Right kidney (tissue), 9 donors: ENCODE measurements at places on chromosomes 7 and 10.

DNA sequence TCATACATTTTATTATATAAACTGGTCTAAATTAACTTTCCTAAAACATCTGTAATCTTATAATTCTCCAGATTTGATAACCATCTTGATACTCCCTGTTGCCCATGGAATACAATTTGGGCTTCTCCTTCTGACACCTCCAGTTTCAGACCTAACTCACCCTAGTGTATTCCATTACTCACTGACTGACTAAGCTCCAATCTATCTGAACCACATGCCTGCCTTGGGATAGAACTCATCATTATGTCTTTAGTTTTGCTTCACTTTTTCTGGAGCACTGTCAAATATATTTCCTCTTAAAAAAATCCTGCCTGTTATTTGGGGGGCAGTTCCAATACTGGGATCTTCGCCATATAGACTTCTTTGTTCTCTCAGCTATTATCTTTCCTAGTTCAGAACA, 4.9 kb upstream of the FOXP2 start:
- no peak for DNase-seq

GRCh38 chr10:131656431-131656841, 244.4 kb upstream of the PPP2R2D start:
- DNase-seq: no peak

DNA sequence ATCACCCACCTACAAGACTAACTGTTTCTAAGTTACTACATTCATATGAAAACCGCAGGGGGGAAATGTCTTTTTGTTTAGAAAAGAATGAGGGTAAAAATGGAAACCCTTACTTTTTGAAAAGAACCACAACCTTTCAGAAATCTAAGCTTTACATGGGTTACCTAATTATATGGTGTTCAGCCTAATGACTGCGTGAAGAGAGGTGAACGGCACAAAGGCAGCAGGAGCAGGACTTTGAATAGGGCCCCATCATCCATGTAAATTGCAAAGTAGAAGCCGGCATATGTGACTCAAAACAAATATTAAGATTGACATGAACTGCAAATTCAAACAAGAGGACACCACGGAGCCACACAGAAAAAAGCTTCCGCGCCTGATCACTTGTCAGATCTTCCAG, 25.1 kb downstream of the NEBL start:
- no peak for DNase-seq

DNA sequence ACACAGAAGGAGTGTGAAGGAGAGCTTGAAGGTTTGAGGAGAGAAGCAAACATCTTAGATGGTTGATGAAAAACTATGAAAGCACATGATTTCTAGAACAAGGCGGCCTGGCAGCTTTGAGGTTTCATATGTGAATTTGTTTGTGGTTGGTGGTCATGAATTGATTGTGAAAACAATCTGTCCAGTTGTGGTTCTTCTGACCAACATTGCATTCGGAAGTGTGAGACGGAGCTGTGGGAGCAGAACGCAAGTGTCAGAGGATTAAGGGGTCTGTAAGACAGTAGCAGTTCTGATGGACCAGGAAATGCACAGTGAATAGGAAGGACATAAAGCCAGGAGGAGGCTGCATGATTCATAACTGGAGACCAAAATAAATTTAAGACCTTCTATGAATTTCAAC, 594.6 kb downstream of the NXPH1 start:
- no peak for DNase-seq

DNA sequence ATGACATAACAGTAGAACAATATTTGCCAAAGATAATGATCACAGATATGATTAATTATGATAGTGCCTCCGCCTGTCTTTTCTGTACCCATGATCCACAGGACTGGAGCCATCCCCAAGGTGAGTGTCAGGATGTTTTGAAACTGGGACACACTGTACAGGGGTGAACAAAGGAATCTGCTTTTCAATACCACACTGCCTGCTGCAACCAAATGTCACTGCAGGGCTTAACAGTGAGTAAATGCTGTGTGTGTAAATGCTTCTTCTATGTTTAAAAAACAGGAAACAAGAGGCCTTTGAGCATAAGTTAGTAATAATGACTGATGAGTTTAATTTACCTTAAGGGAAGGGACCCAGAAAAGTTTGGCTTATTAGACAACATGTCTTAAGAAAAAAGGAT, 65.2 kb downstream of the HBP1 start:
- no peak for DNase-seq

DNA sequence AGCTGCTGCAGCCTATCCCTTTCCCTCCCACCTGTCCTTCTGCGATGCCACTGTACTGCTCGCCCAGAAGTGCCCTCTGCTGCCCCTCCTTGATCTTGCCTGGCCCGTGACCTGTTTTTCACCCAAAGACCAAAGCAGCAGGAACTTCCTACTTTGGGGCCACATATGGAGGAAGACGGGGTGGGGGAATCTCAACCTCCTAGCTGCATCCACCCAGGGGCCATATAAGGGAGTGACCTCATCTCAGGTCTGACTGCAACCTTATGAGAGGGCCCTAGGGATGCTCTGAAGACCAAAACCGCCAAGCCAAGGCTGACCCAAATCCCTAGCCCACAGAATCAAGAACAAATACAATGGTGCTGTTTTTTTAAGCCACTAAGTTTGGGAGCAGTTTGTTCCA, 15.7 kb downstream of the PRKCQ start:
- DNase-seq: no peak

DNA sequence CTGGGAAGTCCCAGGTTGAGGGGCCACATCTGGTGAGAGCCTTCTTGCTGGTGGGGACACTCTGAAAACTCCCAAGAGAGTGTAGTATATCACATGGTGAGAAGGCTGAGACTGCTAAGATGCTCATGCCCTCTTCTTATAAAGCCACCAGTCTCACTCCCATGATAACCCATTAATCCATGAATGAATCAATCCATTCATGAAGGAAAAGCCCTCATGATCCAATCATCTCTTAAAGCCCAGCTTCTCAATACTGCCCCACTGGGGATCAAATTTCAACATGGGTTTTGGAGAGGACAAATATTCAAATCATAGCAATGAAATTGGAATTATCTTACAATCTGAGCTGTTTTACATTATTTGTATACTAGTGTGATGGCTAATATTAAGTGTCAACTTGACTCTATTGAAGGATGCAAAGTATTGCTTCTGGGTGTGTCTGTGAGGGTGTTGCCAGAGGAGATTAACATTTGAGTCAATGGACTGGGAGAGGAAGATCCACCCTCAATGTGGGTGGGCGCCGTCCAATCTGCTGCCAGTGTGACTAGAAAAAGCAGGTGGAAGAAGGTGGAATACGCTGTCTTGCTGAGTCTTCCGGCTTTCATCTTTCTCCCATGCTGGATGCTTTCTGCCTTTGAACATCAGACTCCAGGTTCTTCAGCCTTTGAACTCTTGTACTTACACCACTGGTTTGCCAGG, 14.3 kb upstream of the UBE2D1 start:
- DNase-seq: no peak

DNA sequence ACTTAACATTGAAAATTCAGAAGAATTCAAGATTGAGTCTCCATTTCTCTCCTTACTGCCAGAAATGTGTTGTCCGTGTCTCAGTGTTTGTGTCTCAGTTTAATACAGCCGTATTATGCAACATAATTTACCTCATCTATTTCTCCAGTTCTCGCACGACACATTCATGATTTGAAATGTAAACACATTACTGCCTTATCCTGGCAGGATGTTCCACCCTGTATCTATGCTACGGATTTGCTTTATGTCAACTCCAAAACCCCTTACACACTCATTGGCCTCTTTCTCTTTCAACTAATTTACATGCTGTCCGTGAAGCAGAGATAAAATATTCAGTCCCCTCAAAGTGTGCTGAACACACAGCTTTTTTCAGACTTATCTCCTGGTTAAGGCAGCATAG, 653.7 kb upstream of the SEMA3D start:
- no peak for DNase-seq

- DNase-seq: no peak
Measured at GRCh38 chr10:17062955-17063484, 66.6 kb downstream of the CUBN start.

GRCh38 chr7:17758008-17758407, 182.3 kb downstream of the SNX13 start:
- no peak for DNase-seq

DNA sequence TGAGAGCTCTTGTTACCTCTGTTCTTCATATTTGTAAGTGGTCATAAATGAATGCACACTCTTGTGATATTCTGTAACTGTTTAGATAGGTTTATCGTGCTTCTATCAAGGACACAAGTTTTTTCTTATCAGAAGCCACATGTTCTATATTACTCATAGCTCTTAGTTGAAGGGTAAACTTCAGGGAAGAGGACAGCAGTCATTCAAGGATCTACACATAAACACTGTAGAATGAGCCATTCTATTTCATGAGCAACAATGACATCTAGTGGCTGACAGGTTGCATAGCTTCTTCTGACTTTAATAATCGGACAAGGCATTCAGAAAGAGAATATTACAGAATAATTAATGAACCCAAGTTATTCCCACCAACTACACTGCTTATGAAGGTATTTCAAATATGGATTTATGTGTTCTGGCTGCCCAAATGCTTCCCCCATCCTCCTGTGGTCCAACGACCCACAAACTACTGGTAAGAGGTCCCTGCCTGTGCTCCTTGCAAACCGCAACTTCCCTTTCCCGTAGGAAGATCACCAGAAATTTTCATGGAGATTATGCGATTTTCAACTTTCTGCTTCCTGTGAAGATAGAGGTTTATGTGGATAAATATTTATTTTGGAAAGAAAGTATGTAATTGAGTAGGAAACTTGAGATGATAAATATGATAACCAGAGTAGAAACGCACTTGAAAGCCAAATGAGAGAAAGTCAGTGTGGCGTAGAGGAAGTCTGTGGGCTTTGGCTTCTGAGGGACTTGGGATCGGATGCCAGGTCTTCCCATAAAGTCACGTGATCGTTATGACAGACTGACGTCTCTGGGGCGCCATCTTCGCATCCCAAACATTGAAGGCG, 16.8 kb upstream of the ABCB5 start:
- peak; percentile 22 for DNase-seq

DNA sequence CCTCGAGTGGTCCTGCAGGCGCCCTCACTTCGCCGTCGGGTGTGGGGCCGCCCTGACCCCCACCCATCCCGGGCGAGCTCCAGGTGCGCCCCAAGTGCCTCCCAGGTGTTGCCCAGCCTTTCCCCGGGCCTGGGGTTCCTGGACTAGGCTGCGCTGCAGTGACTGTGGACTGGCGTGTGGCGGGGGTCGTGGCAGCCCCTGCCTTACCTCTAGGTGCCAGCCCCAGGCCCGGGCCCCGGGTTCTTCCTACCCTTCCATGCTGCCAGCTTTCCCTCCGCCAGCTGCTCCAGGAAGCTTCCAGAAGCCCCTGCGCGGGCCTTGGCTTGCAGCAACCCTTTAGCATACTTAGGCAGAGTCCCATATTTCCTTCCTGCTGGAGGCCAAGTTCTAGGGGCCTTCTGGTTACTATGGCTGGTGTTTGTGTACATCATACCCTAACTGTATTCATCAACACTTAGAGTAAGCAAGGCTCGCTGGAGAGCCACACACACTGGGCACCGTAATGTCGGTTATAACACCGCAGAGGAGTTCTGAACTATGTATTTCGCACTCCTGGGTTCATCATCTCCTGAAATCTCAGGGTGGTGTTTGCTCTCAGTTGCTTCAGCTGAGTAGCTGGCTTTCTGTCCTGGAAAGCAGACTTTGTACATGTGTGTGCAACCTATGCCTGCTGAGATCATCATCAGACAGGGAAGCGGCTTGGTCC, 471 bp downstream of the MGMT start:
- peak; percentile 61 for DNase-seq

- DNase-seq: no peak
Measured at GRCh38 chr7:47299496-47299895, 282.4 kb downstream of the TNS3 start.

DNA sequence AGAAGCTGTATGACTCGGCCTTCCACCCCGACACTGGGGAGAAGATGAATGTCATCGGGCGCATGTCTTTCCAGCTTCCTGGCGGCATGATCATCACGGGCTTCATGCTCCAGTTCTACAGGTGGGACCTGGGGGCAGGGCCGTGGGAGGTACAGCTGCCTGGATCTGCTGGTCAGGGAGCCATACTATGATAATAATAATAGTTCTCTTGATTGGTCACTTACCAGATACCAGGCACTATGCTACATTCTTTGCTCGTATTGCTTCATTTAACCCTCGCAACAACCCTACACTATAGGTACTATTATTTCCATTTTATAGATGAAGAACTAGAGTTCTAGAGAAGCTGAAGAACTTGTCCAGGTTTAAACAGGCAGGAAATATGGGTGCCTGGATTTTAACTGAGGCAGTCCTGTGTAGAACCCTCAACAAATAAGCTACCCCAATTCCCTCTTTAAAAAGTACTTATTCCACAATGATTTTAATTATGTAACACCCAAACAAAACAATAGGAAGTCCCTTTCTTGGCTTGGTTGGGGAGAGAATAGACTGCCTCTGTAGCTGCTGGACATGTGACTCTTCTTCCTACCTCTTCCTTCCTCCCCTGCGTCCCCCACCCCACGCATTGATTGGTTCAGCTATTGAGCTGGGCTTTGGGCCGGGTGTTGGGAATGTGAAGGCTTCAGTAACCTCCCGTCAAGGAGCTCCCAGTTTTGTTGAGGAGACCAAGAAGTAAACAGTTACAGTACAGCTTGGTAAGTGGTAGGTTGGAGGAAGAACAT, 12.8 kb downstream of the SFXN2 start:
- no peak for DNase-seq

DNA sequence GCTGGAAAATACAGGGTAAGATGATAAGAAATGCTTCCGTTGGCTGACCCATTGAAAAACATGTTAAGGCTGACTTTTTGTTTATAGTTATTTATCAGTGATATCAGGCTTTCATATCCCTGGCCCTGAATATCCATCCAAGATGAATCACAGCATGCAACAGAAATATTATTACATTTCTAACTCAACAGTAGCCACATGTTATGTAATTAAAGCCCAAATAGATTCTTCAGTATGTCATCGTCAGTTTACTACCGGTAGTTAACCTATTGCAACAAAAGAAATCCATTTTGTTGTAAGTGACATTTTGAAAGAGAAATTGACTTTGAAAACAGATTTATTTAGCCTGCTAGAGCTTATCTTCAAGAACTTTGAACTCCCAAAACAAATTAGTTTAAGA, 354.1 kb upstream of the CELF2 start:
- DNase-seq: no peak

DNA sequence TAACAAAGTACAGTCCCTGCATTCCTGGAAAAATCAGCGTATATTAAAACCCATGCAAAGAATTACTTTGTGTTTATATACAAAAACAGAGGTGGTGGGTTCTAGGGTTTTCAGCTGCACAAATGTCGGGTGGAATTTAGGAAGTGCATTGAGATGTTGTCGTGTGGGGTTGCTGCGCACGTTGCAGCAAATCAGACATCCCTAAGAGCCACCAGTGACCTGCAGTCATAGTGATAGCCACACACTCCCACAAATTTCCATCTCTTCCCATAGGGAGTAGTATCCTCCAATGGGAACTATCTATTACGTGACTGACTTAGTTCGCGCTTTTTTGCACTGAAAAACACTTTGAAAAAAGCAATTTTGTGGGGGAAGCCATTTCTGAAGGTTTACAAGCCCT, 375.2 kb upstream of the GALNT17 start:
- no peak for DNase-seq

- no peak for DNase-seq
Measured at GRCh38 chr7:15853832-15854470, 167.5 kb upstream of the MEOX2 start.
